ENCODE measurements at places on chromosomes 6 and 20.

DNA sequence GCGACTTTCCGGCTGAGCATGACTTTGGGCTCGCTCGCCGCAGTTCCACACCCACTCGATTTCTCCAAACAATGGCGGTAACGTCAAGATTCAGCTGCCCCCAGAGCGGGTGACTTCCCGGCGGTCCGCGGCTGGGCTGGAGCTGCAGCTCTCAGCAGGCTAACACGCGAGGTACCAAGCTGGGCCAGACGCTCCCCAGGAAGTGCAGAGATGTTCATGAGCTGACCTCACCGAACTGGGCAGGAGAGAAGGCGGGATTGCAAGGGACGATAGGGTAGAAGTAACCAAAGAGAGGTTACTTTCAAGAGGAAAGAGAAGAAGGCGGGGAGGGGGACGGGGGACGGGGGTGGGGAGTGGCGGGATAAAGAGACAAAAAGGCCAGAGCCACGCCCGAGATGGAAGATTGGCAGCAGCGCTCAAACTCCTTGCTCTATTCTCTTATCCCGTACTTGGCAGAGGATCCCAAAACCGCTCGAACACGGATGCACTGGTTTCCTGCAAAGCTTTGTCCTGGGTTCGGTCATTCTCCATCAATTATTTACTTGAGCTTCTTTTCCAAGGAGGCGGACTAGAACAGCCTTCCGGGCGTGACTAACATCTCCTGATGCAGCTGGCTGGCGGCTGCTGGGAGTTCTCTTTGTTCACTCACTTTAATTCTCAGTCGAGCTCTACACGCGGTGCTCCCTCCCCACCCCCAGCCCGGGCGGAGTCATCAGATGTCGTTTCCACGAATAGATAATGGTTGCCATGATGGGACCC lies at the start of gene MTCL3:
Gene MTCL3 (minus strand): TSS at position 626 of the 759 bp plus-strand sequence.
- DNase-seq, result peak; percentile 46

GRCh38 chr6:73585566-73586415 lies 65.0 kb upstream of the EEF1A1 start:
- peak; percentile 42 for DNase-seq

GRCh38 chr6:11350294-11350693 lies 117.8 kb upstream of the NEDD9 start:
- DNase-seq, result no peak

GRCh38 chr20:217266-217665 lies 9.8 kb upstream of the DEFB129 start:
- DNase-seq, result no peak

DNA sequence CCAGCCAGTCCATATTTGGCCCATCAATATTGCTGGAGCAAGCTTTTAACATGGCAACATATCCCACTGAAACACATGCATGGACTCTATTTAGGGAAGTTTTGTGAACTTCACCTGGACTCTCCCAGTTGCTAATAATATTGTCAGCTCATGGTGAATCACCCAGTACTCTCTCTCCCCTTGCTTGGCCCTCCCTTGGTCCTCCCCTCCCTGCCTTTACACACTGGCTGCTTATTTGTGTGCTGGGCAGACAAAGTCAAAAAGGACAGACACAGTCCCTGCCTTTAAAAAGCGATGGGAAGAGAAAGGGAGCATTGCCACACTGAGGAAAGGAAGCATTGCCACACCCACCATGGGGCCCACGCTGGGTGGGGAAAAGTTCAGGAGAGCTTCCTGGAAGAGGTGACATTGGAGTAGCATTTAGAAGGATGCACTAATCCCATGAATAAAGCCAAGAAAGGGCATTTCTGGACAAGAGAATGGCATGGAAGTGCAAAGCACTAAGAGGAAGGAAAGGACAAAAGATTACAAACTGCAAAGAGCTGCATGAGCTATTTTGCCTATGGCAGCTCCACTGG lies 143.4 kb upstream of the EXOC2 start:
- DNase-seq, result no peak

GRCh38 chr20:52049001-52049731 lies 142.4 kb downstream of the ZFP64 start:
- DNase-seq, result no peak

Measured in activated T-cell treated with anti-CD3 and anti-CD28 coated beads for 4 hours (primary cell).